Bronchus fibroblast of lung (primary cell): ENCODE measurements at places on chromosomes 13 and 19. TPM values are rescaled to one million over a fixed set of nuclear protein-coding genes. Genes with fewer than 3 reads are reported as not detected.

Gene RFPL4AL1
- total RNA-seq, result not detected in 2 replicates

Gene GZMM
- 0.30 TPM in 1 of 2 replicates, not detected in the other for total RNA-seq

Gene DCT
- total RNA-seq, result not detected in 2 replicates

Gene PBX4
- total RNA-seq, result 1.2 and 3.2 TPM in 2 replicates

Gene LRRC8E
- 3.7 and 5.9 TPM in 2 replicates for total RNA-seq
